ENCODE measurements at places on chromosomes 3 and 15. TPM values are rescaled to one million over a fixed set of nuclear protein-coding genes. Genes with fewer than 3 reads are reported as not detected.

Gene SEMA5B
- total RNA-seq: 0.34 TPM

Gene GP9
- total RNA-seq: not detected

Gene ABI3BP
- total RNA-seq: 3.1 TPM

Gene PRICKLE2
- total RNA-seq: 29.0 TPM

Gene IQCH
- 3.1 TPM for total RNA-seq

Gene ACKR4
- not detected for total RNA-seq

Gene PAQR5
- total RNA-seq: 0.68 TPM
